ENCODE measurements at places on chromosomes 1 and 21.

GRCh38 chr21:41562101-41563000 lies 54.4 kb upstream of the TMPRSS2 start:
- DNase-seq = no peak

DNA sequence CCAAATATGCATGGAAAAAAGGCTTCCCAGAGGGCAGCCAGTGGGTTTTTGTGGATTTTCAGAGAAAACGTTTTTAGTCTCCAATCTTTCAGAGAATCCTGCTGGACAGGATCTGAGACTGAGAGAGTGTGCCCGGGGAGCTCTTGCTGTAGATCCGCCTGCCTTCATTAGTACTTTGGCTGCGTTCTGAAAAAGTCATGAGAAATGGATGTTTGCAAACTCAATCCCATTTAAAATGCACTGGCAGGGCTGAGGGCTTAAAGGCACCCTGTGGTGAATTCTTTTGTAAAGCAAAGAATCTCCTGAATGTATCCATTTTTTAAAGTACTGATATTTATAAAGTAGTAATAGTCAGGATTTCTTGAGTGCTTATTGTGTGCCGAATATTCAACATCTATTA lies 22.2 kb downstream of the FOXD2 start:
- DNase-seq = no peak

- DNase-seq = no peak
Observed at GRCh38 chr1:163072658-163073057, 3.5 kb downstream of the RGS4 start.

DNA sequence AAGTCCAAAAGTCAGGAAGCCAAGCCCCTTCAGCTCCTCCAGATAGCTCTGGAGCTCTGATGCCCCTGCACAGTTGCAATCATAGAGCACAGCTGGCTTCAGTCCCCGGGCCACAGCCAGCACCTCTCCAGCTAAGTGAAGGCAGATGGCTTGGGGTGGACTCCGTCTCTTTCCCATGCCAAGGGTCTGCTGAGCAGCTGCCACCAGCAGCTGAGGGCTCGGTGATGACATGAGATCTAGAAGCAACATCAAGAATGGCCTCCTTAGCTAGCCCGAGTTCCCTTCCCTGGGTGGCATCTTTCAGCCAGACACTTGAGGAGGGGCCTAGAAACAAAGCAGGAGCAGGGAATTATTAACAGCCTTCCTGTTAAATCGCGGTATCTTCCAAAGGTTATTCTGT lies 973 bp downstream of the C1orf74 start:
- DNase-seq = no peak
